Peyer's patch (tissue), 4 donors: ENCODE measurements at places on chromosomes 2 and 18. TPM values are rescaled to one million over a fixed set of nuclear protein-coding genes. Genes with fewer than 3 reads are reported as not detected.

Gene GRP
- not detected for total RNA-seq

Gene RNASEH1
- 15.0 TPM for total RNA-seq

Gene CPLX4
- total RNA-seq: not detected

Gene DSG4
- total RNA-seq: 0.35 TPM

DNA sequence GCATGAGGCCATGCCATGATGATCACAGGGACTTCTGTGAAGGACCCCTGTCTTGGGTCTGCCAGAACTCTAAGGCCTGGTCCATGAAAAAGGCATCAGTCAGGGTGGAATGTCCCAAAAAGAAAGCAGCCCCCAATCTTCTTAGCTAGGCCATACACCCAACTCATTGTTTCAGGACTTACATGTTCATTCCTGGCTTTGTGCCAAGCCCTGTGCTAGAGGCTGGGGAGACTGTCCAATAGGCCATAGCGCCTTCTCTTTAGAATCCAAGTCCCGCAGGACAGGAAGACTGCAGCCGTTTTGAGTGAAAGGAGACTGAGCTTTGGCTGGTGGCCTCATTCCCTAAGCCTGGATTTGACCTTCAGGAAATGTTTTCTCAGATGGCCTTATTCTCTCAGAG lies 247.3 kb downstream of the PRKCE start:
- DNase-seq: no peak
